ENCODE measurements at places on chromosomes 2 and 18. TPM values are rescaled to one million over a fixed set of nuclear protein-coding genes. Genes with fewer than 3 reads are reported as not detected.

- DNase-seq = no peak
Observed at GRCh38 chr2:98378196-98378595, 31.9 kb downstream of the CNGA3 start.

GRCh38 chr18:54712758-54713157, 115.5 kb upstream of the RAB27B start:
- no peak for DNase-seq

DNA sequence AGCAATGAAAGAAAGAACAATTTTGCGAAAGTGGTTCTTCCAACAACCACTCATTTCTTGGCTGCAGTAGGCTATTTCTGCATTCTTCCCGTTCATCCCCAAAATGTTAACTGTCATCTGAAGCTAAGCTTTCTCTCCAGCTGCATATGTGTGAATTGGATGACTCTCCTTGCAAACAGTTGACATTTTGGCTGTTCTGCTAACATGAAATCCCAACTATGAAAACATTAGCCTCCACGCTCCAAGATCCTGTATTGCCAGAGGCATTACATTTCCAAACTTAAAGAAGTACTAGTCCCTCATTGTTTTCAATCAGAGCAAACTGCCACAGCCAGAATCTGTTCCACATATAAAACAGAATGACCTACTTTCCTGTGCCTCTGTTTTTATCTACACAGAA, 88.5 kb downstream of the TGIF1 start:
- peak; percentile 78 for DNase-seq

DNA sequence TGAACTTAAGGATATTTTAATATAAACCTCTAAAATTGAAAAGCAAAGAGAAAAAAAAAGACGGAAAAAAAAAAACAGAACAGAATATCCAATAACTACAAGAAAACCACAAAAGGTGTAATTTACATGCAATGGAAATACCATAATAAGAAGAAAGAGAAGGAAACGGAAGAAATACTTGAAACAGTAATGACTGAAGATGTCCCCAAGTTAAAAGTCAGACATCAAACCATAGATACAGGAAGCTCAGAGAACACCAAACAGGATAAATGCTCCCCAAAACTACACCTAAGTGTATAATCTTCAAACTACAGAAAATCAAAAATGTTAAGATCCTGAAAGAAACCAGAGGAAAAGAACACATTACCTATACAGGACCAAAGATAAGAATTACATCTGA, 39.2 kb downstream of the FBXO15 start:
- DNase-seq = no peak

DNA sequence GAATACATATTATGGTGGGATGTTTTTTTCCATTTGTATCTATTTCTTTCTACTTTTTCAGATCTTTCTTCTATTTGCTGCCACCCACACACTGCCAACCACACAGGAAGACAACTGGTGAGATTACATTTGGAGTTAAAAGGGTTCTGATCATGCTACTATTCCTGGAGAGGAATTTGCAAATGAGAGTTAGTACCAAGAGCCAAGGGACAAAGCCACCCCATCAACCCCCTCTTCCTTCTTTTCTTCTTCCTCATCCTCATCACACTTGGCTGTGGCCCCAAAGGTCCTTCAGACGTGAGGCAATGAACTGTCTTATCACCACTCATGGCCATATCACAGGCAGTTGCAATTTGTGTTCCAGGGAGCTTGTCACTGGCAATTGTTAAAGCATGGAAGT, 215.6 kb upstream of the SLC14A2 start:
- no peak for DNase-seq

GRCh38 chr18:9803698-9804516, 81.9 kb upstream of the TXNDC2 start:
- DNase-seq = no peak

- DNase-seq = no peak
Observed at GRCh38 chr2:98787700-98788099, 56.8 kb upstream of the MGAT4A start.

The SNED1 gene
- total RNA-seq = 105 TPM

The ARMC9 gene
- 94.4 TPM for total RNA-seq

The DSG2 gene
- total RNA-seq = 5.6 TPM

All from fibroblast of the aortic adventitia (primary cell).